ENCODE measurements at places on chromosomes 4 and X. TPM values are rescaled to one million over a fixed set of nuclear protein-coding genes. Genes with fewer than 3 reads are reported as not detected.

Gene JAKMIP1
- total RNA-seq = 15.0 TPM

DNA sequence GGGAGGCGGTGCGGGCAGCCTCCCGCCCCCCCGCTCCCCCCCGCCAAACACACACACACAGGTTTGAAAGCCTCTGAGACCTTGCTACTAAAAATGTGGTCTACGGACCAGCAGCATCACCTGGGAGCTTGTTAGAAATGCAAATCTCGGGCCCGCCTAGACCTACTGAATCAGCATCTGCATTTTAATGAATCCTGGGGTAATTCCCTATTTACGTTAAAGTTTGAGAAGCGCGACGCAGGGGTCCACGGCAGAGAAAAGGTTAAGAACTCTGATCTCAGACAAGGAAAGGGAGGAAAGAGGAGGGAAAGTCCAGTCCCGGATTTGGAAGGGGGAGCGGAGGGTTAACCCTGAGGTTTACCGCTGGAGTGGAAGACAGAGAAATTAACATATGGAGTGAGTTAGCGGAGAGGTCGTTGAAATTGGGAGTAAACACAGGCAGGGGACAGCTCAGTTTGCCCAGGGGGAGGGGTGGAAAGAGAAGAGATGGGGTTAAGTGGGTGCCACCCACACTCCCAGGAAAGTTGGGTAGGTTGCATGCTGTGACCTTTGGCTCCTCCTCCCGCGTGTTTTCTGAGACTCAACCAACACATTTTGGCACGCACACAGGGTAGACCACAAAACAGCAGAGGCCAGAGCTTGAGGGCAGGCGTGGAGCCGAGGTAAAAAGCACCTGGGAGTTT, 483.6 kb downstream of the BCOR start:
- peak overlapping the region; percentile 46 for H3K27ac ChIP-seq
- peak overlapping the region; percentile 55 for H3K4me3 ChIP-seq
- H3K27me3 ChIP-seq = no peaks in the 10 kb centered on the region
- H3K4me1 ChIP-seq = peaks cover 9% of the 10 kb centered on the region

GRCh38 chr4:169150806-169151205, 120.0 kb downstream of the SH3RF1 start:
- no peaks in the 10 kb centered on the region for H3K27me3 ChIP-seq
- DNase-seq = no peak
- no peak overlapping the region for H3K27ac ChIP-seq
- no peaks in the 10 kb centered on the region for H3K4me1 ChIP-seq
- no peak overlapping the region for H3K4me3 ChIP-seq
- peaks cover 7% of the 10 kb centered on the region for H3K36me3 ChIP-seq

GRCh38 chr4:37881811-37882210, 9.1 kb upstream of the TBC1D1 start:
- no peak for DNase-seq
- H3K4me1 ChIP-seq = peaks cover 5% of the 10 kb centered on the region

GRCh38 chr4:55658657-55659056, 22.6 kb upstream of the NMU start:
- no peaks in the 10 kb centered on the region for H3K4me1 ChIP-seq
- no peaks in the 10 kb centered on the region for H3K36me3 ChIP-seq
- no peaks in the 10 kb centered on the region for H3K27me3 ChIP-seq
- no peak overlapping the region for H3K4me3 ChIP-seq
- no peak overlapping the region for H3K27ac ChIP-seq

GRCh38 chr4:6128221-6128850, 72.0 kb downstream of the JAKMIP1 start:
- no peaks in the 10 kb centered on the region for H3K27me3 ChIP-seq
- no peak for DNase-seq
- H3K4me1 ChIP-seq = no peaks in the 10 kb centered on the region
- H3K36me3 ChIP-seq = no peaks in the 10 kb centered on the region
